Stimulated activated CD4-positive, alpha-beta T cell treated with anti-CD3 and anti-CD28 coated beads, Interleukin-4, amount 100 ng/mL, for 4 hours (primary cell): ENCODE measurements at places on chromosomes 2 and 18.

DNA sequence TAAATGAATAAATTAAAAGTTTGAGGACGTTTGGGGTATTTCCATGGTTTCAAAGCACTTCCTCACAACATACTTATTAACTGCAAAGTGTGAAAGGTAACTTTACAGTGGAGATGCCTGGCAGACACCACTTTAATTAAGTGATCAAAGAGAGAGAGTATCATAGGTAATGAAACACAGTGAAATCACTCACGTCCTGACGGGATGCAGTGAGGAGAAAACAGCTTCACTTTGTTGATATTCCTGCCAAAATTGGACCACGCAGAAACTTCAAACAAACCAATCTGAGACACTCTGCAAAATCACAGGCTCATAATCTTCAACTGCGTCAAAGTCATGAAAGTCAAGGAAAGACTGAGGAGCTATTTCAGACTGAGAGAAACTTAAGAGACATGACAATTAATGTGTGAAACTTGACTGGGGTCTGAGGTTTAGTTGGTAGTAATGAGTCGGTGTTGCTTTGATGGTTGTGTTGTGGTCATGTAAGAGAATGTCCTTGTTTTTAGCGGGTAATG lies 66.0 kb upstream of the ITGB6 start:
- no peak for DNase-seq

DNA sequence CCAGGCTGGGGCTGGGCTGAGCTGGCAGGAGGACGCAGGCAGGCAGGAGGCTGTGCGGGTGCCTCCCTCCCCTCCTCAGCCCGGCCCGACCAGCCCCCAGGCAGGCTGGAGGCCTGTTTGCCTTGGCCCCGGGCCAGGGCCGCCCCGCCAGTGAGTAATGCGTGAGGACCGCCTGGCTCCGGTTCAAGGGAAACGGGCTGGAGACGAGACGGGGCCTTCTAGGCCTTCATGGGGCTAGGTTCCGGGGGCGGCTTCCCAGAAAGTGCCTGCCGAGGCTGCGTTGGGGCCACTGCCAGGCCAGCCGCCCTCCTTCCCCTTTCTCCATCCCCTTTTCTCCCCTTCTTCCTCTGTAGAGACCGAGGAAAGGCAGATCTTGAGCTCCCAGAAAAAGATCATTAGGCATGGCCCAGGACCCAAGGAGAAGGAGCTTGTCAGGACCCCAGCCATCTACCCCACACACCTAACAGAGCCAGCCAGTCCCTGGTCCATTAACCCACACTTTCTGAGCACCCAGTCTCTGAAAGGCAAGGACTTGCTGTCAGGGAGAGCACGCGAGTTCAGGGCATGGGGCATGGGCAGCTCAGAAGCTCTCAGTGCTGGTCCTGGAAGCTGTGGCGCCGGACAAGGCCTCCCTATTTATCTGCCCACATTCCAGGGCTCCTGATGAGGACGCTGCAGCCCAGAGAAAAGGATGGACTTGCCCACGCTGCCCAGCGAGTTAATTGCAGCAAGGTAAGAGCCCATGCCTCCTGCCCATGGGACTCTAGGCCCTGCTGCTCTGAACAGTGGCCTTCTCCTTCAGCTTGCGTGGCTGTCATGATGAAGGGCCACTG lies 48.5 kb downstream of the SMAD7 start:
- no peak for DNase-seq

DNA sequence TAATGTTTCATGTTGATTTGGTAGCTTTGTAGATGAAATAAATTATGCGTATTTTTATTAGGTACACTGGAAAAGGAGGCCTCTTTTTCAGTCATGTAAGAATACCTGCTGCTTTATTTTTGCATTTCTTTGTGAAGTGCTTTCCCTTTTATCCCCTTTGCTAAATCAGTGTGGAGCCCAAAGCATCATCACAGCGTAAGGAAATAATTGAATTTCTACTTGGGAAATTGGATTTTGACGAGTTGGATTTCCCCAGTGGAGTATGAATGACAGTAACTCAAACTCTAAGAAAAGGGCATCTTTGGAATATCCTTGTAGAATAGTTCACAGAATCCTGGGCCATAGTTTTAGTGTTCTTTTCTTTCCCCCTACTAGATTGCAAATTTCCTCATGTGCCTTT lies 97.2 kb downstream of the KCNJ3 start:
- DNase-seq, result no peak

DNA sequence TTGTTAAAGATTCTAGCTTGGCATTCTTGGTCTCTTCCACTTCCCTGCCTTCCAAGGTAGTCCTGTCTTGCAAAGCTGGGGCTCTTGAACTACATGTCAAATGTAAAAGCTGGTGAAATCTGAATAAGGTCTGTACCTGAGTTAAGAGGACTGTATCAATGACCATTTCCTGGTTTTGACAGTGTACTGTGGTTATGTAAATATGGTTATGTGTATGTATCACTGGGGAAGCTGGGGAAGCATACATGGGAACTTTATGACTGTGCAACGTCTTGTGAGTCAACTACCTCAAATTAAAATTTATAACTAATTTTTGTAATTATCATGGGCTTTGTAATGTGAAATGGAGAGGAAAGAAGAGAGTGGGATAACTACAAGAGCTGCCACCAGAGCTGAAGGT lies 81.7 kb downstream of the COL4A4 start:
- DNase-seq, result no peak

DNA sequence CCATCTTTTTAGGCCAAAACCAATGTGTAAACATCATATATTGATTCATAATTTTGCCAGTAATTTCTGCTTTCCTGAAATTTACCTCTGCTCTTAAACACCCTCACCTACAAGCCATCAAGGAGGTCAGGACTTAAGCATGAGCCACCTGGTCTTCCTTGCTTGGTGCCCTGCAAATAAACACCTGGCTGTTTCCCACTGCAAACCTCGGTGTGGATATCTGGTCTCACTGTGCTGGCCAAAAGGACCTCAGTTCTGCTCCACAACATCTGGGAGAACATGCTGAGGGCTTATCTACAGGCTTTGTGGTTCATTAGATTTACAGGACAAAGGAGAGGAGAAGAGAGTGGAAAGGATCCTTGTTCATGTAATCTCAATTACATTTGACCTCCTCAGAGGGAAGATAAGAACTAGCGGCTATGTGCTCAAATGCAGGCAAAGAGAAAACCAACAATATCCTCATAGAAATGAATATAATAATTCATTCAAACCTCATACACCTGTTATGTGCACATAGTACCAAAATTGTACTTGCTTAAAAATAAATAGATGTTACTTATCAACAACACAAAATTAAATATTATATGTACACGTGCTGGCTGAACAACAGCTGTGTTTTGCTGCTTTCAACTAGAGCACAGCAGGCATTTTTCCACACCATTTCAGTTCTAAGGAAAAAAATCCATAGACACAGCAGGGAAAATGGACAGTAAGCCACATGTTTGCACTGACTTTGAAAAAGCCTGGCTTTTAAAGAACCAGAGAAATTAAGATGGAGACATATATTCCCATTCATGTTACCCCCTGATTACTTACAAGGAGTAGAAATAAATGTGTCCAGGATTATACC lies 465.1 kb downstream of the LPIN1 start:
- DNase-seq, result no peak

DNA sequence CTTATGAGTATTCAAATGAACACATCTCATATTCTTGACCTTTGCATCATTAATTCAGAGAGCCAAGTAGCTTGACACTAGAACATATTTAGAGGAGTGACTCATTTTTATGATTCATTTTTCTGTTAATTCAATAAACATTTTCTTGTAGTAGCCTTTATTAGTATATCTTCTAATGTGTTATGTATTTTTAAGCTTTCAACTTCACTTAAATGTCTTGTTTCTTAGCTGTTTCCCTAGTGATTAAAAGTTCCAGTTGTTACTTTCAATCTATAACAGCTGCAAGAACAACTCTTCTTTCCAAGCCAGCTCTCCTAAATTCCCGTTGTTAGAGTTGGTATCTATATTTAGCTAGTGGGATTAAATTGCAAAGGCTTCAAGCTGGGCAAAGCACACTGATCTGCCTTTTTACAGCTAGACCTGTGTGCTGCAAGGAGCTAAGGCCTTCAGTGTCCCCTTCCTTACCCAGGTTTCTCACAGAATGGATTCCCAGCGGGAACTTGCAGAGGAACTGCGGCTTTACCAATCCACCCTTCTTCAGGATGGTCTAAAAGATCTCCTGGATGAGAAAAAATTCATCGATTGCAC lies at the start of gene KLHL41:
Gene KLHL41, plus strand, starts transcription at position 405 of the 588 bp plus-strand sequence. Its CDS starts 77 bp downstream, at position 482.
- DNase-seq, result no peak

DNA sequence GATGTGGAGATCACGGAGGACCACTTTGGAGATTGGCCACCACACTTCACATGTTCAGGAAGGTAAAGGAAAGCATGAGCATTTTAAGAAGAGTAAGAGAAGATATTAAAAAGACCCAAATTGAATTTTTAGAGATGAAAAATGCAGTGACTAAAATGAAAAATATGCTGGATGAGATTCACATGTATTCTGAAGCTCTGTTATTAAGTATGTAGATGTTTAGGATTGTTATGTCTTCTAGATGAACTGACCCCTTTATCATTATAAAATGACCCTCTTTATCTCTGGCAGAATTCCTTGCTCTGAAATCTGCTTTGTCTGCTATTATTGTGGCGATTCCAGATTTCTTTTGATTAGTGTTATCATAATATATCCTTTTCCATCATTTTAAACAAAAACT lies 36.0 kb upstream of the DYNC2LI1 start:
- no peak for DNase-seq

DNA sequence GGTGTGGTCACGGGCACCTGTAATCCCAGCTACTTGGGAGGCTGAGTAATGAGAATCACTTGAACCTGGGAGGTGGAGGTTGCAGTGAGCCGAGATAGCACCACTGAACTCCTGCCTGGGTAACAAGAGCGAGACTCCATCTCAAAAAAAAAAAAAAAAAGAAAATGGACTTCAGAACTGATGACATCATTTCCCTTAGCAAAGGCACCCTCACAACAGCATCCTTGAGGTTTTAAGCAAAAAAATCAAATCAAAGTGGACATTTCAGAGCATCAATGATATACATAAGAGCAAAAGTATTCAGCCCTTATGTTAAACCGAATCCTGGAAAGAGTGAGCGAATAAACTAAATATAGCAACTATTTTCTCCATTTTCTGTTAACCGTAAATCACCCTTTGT lies 45.3 kb downstream of the EPB41L3 start:
- DNase-seq, result no peak

- no peak for DNase-seq
Observed at GRCh38 chr18:57797209-57797651, 5.9 kb downstream of the ATP8B1 start.

DNA sequence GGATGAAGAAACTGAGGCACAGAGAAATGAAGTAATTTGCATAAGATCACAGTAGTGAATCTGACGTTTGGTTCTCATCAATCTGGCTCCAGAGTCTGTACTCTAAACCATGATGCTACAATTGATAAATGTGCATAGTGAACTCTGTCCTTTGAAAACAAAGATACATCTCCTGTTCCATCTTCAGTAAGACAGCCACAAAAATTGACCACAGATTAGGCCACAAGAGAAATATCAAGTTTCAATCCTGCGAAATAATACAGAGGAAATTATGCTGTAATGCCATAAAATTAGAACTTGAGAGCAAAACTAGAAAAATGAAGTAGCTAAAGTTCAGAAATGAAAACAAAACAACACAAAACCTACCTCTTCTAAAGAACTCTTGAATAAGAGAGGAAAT lies 28.4 kb downstream of the FAM98A start:
- no peak for DNase-seq

DNA sequence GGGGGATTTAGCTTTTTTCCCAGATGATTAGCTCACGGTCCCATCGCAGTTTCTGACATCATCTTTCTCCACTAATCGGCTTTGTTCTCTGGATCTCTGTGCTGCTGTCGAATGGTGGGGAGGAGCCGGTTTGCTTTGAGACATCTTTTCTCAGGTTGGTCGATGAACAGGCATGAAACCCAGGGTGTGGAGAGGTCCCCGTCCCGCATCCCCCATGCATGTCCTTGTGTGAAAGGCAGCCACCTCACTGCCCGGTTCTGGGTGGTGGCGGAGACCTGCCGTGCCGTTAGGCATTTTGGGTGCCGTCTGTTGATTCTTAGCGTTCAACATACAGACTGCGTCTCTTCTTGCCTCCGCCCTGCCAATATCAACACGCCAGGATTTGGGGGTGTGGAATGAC lies 57.8 kb downstream of the CTDP1 start:
- no peak for DNase-seq

DNA sequence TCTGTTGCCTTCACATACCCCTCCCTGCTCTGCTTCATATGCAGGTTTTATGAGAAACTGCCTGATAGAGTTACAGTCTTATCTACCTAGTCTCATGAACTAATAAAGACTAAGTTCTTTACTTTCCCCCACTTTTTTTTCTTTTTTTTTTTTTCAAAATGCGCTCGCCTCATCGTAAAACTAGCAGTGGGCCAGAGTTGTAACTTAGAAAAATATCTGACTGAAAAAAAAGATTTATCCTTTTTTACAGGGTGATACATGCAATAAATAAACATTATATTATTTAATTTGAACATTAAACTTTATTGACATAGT lies 52.9 kb upstream of the STAT1 start:
- no peak for DNase-seq

DNA sequence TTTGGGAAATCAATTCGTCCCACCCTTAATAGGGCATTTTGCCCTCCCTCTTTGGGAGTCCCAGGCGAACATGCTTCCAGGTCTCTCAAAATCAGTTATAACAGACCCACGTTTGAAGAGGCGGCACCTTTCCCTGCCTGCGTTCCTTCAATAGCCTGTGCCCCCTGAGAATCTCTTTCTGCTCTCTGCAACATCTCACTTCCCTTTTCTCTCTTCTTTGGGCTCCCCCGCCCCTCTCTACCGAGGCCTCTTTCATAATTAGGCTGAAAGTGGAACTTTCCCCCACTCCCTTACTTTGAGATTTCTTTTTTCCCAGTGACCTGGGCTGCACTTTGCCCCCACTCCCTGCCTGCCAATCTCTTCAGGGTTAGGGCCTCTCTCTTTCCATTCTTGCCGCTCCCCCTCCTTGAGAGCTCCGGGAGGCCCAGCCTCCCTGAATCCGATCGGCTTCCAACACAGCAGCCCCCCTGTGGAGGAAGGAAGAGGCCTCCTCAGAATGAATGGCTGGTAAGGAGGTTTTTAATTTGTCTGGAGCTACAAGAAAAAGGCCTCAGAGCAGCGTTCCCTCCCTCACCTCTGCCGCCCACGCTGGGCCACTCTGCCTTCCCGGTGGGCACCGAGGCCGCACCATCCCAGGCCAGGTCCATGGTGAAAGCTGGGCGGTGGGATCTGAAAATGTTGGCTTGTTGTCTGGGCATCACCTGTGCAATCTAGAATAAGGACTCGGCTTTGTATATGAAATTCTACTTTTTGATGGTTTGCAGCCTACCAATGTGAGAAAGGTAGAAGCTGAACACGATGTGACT lies 162.6 kb upstream of the SIX3 start:
- no peak for DNase-seq

- no peak for DNase-seq
Observed at GRCh38 chr2:209662021-209662420, 109.6 kb upstream of the UNC80 start.
